ENCODE measurements at places on chromosomes 4 and X.

GRCh38 chr4:151489462-151490203 lies 80.7 kb downstream of the FHIP1A start:
- no peak for DNase-seq

DNA sequence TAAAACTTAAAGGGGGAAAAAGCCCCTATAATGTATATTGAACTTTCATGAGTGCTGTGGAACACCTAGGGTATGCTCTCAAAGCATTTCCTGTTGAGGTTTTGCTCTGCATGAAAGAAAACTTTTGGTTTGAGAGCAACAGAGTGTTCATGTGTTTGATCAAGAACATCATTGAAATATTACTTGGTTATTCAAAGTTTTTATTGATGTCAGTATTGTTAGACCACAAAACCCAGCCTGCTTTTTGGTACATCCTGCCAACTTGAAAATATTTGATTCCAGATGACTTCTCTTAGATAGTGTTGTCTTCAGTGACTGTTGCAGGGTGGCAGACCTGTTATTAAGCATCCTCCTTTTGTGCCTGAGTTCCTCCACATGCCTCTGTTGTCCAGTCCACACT lies 68.0 kb downstream of the N4BP2 start:
- no peak for DNase-seq

- DNase-seq: no peak
Measured at GRCh38 chr4:169925678-169926077, 100.5 kb downstream of the MFAP3L start.

DNA sequence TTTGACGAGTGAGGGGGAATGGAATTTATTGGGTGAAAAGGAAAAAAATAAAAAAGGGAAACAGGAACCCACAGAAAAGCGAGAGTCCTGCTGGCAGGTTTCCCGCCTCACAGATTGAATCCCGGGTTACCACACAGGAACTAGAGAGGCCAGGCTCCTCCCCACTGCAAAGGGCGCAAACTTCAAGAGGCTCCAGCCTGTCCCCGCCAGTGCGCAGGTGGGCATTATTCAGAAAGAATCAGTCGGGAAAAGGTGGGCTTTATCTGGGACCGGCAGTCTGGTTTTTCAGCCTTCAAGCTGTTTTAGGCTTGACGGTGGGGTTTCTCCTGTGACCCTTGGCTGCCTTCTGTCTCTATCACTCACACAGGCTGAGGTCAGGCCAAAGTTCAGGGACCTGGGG lies 1496.8 kb downstream of the RPA4 start:
- DNase-seq: no peak

DNA sequence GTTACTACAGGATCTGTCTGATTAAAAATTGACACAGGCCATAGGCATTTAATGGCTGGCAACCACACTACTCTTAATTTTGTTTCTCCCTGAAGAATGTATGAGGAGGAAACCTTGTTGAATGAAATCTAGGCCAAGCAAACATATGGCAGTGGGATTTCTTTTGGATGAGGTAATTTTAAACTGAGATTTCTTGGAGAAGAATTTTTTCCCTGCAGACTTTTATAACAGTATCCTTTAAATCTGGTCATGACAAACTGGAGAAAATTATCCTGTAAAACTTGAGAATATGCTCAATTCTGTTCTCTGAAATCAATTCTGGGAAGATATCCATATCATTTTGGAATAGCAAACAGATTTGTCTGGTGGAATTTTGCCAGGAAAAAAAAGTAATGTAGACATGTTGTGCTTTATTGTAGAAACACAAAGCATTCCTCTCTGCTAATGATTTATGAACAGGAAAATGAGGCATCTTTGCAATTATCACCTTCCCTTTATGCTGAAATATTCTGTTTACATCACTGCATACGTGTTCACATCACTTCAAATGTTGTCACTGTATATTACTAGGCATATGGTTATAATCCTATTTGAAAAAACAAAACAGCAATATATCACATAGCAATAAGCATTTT lies 108.3 kb upstream of the ARSJ start:
- no peak for DNase-seq

DNA sequence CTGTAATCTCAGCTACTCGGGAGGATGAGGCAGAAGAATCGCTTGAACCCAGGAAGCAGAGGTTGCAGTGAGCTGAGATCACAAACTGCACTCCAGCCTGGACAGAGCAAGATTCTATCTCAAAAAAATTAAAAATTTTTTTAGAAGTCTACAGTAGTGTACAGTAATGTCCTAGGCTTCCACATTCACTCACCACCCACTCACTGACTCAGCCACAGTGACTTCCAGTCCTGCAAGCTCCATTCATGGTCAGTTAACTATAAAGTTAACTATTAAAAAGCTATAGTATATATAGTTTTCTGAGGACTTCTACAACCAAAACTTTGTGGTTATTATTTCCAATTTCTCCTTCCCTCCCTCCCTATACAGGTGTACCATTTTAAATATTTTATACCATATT lies 34.7 kb upstream of the NEUROG2 start:
- DNase-seq: no peak

- DNase-seq: no peak
Measured at GRCh38 chr4:55186700-55187099, 61.3 kb upstream of the KDR start.

DNA sequence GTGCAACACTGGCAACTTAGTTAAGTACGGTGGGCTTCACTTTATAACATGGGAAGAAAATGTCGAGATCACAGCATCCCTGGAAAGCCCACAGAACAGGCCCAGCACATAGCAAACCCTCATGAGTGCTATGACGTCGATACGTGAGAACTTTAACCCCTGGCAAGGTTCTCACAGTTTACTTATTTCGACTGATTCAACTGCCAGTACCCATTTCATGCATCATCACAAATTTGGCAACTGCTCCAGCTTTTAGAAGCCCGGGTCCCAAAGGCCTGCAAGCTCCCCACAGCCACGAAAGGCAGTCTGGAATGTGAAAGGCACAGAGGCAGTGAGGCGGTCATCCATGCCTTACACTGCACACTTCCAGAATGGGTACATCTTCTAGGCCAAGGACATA lies 41.2 kb downstream of the RELL1 start:
- DNase-seq: no peak

DNA sequence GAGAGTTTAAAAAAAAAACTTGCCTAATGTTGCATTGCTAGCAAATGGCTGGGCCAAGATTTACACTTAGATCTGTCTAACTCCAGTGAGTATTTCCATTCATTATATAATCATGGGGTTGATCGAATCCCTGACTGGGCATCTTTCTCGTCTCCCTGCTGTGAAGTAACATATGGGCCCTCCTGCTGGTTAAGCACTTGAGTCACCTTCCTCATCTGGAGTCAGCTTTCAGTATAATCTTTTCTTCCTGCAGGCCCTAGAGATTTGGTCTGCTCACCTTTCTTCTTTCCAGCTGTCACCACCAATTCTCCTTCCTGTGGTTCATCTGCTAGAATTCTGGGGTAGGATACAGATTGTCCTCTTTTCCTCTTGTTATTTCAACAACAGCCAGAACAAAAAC lies 41.6 kb downstream of the TIGD2 start:
- no peak for DNase-seq

- DNase-seq: no peak
Measured at GRCh38 chr4:20109391-20109790, 142.3 kb upstream of the SLIT2 start.

DNA sequence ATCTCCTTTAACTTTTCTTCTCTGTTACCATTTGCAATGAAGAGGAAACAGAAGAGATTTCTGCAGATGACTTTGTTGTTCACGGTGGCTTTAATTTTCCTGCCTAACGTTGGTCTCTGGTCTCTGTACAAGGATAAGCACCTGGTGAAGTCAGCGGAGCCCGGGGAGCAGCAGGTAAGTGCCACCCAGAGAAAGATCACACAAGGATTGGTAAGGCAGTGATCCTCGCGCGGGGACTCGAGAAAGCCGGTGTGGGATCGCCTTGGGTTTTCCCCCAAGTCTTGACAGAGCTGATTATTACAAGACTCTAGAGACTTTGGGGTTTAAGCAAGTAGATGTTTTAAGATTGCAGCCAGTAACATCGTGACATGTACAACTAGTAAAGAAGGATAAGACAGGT lies 1.3 kb downstream of the GALNTL6 start:
- no peak for DNase-seq

DNA sequence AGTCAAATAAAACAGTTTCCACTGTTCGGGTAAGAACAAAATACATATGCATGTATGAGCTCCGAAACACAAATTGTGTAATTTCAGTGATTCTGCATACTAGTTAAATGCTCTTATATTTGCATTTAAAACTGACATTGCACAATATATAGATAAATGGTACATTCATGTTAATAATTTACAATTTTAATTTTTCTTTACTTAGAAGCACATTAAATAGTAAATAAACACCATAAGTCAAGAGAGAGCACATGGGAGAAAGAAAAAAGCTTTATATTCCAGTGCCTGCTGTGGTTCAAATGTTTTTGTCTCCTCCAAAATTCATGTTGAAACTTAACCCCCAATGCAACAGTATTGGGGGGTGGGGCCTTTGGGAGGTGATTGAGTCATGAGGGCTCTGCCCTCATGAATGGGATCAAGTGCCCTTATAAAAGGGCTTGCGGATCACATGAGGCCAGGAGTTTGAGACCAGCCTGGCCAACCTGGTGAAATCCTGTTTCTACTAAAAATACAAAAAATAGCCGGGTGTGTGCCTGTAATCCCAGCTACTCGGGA lies 322.9 kb downstream of the BCOR start:
- no peak for DNase-seq

GRCh38 chrX:11770320-11770719 lies 12.3 kb downstream of the MSL3 start:
- DNase-seq: no peak

DNA sequence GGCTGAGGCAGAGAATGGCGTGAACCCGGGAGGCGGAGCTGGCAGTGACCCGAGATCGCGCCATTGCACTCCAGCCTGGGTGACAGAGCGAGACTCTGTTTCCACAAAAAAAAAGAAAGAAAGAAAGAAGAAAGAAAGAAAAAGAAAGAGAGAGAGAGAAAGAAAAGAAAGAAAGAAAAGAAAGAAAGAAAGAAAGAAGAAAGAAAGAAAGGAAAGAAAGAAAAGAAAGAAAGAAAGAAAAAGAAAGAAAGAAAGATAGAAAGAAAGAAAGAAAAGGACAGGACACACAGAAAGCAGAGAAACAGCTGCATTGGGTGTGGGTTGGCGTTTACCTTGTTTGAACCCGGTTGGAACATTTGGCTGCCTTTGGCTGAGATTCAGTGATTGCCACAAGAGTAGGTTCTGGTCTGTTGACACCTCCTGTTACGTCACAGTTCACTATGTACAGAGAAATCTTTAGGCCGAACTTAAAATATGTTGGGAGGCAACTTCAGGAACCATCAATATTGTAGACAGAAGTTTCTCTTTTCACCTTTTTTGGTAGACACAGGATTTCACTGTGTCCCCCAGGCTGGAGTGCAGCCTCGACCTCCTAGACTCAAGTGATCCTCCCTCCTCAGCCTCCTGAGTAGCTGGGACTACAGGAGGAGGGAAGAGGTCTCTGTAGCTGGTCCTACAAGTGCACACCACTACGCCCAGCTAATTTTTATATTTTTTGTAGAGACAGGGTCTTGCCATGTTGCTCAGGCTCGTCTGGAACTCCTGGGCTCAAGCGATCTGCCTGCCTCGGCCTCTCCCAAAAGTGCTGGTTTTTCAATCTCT lies 16.3 kb upstream of the PLCXD1 start:
- DNase-seq: no peak

DNA sequence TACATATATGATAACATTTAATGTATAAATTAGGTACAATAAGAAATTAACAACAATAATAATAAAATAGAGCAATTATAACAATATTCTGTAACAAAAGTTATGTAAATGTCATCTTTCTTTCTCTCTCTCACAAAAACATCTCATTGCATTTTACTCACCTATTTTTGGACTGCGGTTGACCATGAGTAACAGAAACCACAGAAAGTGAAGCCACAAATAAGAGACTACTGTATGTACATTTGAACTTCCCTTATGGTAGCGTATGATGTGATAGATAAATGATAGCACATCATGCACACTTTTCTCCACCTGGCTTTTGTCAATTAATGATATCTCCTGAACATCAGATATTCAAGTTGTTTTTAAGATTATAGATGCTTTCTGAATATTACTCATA lies 80.5 kb downstream of the HNRNPD start:
- no peak for DNase-seq

- no peak for DNase-seq
Measured at GRCh38 chrX:7205037-7205577, 57.2 kb upstream of the PUDP start.

GRCh38 chrX:78603908-78604307 lies 55.2 kb downstream of the RTL3 start:
- DNase-seq: no peak

DNA sequence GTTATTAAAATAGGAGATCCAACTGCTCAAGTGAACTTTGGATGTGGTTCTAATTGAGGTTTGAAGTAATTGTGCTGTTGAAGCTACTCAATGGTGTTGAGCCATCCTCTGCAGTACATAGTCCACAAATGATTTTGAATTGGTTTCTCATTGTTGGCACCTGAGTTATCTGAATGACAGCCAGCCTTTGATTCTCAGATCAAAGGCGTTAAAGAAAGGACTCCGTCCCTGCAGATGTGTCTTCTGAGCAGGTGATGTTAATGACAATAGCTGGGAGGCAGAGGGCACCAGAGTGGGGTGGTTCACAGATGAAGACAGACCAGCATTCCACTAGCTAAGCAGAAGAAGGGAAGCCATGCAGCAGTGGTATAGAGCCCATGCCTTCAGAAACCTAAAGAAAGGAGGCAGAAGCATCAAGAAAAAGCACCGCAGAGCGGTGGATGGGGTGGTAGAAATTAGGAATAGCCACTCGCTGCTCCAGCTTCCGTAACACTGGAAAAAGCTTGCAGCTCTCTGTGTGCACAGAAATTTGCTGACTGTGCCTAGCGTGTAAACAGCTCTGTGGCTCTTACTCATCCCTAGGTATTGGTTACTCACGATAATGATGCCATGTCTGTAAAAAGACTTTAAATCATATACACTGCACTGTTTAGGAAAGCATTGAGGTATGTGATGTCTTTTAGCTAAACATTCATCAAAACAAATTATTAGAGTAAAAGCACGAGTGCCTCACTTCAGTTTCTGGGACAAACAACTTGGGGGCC lies 79.2 kb upstream of the CLCN4 start:
- no peak for DNase-seq

GRCh38 chrX:109270580-109271484 lies 211.1 kb downstream of the GUCY2F start:
- no peak for DNase-seq

- DNase-seq: no peak
Measured at GRCh38 chr4:114366368-114366767, 232.2 kb upstream of the UGT8 start.

DNA sequence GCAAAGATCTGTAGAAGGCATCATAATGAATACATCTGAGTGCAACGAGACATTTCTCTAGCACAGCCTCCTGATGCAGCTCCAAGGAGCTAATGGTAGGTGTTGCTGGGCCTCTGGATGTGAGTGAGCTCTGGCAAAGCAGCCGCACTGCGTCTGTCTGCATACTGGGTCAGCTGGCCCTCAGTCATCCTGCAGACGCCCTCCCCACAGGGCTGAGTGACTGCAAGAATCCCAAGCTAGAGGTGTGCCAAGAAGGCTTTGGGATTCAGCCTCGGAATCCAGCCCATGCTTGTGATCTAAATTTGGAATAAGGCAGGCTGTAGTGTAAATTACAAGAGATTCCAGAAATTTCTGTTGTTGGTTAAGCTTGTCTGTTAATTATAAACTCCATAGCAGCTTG lies 18.5 kb downstream of the HERC3 start:
- DNase-seq: no peak
